ENCODE measurements at places on chromosomes 1 and 21. TPM values are rescaled to one million over a fixed set of nuclear protein-coding genes. Genes with fewer than 3 reads are reported as not detected.

- peaks cover 19% of the 10 kb centered on the region for H3K4me1 ChIP-seq
- DNase-seq, result peak; percentile 48
- H3K27me3 ChIP-seq, result no peaks in the 10 kb centered on the region
- H3K27ac ChIP-seq, result no peak within 1 kb of the TSS
- H3K36me3 ChIP-seq, result no peaks in the 10 kb centered on the region
- H3K4me3 ChIP-seq, result no peak within 1 kb of the TSS
Observed at GRCh38 chr1:225941187-225941941, at the start of gene LEFTY2. TSS of gene LEFTY2 (minus strand) at chr1:225941220. CDS start at chr1:225941140, 80 bp downstream.

DNA sequence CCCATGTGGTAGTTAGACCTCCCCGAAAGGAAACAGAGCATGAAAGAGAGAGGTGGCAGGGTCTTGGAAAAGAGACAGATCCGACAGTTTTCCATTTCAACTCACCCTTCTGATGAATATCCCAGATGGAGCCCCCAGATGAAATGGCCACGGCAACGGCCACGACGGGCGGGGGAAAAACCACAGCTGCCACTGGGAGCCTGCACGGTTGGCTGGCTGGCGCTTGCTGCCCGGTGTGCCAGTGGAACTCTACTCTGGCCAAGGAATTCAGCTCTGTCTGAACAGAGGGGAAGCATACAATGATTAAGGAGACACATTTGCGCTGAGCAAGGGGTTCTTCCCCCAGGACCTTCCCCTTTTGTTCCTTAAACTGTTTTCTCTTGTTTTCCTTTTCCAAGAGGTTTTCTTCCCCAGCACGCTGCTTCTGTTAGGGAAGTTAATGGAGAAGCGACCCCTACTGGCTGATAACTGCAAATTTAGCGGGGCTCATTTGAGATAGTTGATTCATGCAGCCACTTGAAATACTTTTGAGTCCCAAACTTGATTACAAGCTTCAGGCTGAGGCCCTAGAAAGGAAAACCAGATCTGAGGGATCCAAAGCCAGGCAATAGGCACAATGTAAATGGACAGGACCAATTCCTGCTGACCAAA, 1122.5 kb downstream of the NCAM2 start:
- no peak overlapping the region for H3K27ac ChIP-seq
- no peaks in the 10 kb centered on the region for H3K27me3 ChIP-seq
- H3K4me1 ChIP-seq, result no peaks in the 10 kb centered on the region

- no peaks in the 10 kb centered on the region for H3K36me3 ChIP-seq
- no peak overlapping the region for H3K27ac ChIP-seq
- DNase-seq, result no peak
- H3K27me3 ChIP-seq, result no peaks in the 10 kb centered on the region
- peaks cover 11% of the 10 kb centered on the region for H3K4me1 ChIP-seq
Observed at GRCh38 chr1:185438936-185439335, 121.9 kb upstream of the IVNS1ABP start.

GRCh38 chr21:34733852-34734251, 65.1 kb downstream of the CLIC6 start:
- no peaks in the 10 kb centered on the region for H3K4me1 ChIP-seq
- no peak for DNase-seq

GRCh38 chr1:214709241-214709640, 106.2 kb downstream of the CENPF start:
- H3K27ac ChIP-seq, result no peak overlapping the region
- H3K4me3 ChIP-seq, result no peak overlapping the region
- no peak for DNase-seq
- no peaks in the 10 kb centered on the region for H3K36me3 ChIP-seq
- H3K4me1 ChIP-seq, result peaks cover 6% of the 10 kb centered on the region

DNA sequence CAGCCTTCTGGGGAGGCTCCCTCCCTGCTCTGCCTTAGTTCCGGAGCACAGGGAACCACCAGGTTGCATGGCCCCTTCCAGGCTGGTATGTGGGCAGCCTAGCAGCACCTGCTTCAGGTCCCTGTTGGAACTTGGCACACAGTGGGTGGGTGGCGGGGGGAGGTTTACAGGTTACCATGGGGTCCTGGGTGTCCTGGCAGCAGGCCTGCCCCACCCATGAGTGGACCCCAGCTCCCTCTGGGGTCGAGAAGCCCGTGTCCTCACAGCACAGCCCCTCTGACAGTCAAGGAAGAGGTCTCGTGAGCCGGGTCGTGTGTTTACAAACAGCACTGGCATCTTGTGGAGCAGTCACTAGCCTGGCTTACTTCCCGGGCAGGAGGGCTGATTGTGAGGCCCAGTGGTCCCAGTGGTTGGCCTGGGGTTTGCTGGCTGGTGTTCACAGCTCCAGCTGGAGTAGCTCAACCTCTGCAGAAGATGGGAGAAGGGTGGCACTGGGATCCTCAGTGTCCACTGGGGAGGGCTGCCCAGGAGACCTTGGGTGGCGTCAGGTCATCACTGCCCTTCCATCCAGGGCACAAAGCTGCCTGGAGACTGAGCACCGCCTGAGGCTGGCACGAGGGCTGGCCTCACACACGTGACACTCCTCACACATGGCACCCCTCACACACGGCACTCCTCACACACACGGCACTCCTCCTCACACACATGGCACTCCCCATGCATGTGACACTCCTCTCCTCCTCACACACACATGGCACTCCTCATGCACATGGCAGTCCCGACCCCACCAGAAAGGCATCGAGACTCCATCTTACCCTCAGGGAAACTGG, 100.9 kb downstream of the RIPK4 start:
- H3K27ac ChIP-seq, result no peak overlapping the region
- H3K4me3 ChIP-seq, result no peak overlapping the region
- DNase-seq, result no peak
- no peaks in the 10 kb centered on the region for H3K36me3 ChIP-seq
- no peaks in the 10 kb centered on the region for H3K27me3 ChIP-seq

DNA sequence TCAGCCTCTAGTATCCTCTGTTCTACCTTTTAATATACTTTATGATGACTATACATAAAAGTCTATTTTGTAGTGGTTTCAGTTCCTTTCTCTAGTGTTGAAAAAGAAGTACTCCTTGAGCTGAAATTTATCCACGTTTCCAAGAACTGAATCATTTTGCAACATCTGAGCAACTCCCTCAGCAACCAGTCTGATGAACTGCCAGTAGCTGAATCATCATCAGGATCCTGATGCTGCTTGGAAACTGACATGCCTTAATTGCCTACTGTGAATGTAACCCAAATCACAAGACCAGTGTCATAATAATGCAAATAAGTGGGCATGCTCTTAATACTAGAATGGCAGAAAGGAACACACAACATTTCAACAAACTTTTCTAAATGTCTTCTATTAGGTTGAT, 103.3 kb downstream of the CYYR1 start:
- H3K36me3 ChIP-seq, result no peaks in the 10 kb centered on the region
- no peak overlapping the region for H3K27ac ChIP-seq
- no peaks in the 10 kb centered on the region for H3K4me1 ChIP-seq
- H3K4me3 ChIP-seq, result no peak overlapping the region
- DNase-seq, result no peak

DNA sequence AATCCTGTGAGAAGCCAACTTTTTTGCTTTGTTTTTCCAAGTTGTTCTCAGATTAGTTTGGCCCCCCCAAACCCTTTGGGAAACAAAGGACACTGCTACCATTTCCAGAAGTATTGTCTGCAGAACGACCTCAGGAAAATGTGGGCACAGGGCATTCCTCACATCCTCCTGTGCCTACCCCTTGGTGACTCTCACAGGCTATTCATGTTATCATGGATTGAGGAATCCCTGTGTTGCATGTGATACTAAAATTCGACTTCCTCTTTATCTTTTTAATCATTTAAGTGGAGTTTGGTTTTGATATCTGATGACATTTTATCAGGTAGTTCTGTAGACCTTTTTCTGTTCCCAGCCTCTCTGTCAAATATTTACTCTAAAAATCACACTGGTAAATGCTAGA, 184.5 kb downstream of the FASLG start:
- no peaks in the 10 kb centered on the region for H3K36me3 ChIP-seq
- H3K4me1 ChIP-seq, result 0 out of 2 replicates have a peak, but pooled peaks cover 3% of the 10 kb centered on the region
- no peaks in the 10 kb centered on the region for H3K27me3 ChIP-seq
- H3K27ac ChIP-seq, result no peak overlapping the region

GRCh38 chr21:27202301-27202700, 235.4 kb upstream of the ADAMTS5 start:
- H3K4me3 ChIP-seq, result no peak overlapping the region
- DNase-seq, result no peak
- H3K27me3 ChIP-seq, result no peaks in the 10 kb centered on the region
- no peaks in the 10 kb centered on the region for H3K36me3 ChIP-seq
- no peak overlapping the region for H3K27ac ChIP-seq
- H3K4me1 ChIP-seq, result 0 out of 2 replicates have a peak, but pooled peaks cover 5% of the 10 kb centered on the region

- no peak for DNase-seq
- no peak overlapping the region for H3K27ac ChIP-seq
- no peaks in the 10 kb centered on the region for H3K27me3 ChIP-seq
- H3K4me3 ChIP-seq, result no peak overlapping the region
- H3K4me1 ChIP-seq, result no peaks in the 10 kb centered on the region
Observed at GRCh38 chr1:80248886-80249285, 1242.4 kb upstream of the ADGRL4 start.

DNA sequence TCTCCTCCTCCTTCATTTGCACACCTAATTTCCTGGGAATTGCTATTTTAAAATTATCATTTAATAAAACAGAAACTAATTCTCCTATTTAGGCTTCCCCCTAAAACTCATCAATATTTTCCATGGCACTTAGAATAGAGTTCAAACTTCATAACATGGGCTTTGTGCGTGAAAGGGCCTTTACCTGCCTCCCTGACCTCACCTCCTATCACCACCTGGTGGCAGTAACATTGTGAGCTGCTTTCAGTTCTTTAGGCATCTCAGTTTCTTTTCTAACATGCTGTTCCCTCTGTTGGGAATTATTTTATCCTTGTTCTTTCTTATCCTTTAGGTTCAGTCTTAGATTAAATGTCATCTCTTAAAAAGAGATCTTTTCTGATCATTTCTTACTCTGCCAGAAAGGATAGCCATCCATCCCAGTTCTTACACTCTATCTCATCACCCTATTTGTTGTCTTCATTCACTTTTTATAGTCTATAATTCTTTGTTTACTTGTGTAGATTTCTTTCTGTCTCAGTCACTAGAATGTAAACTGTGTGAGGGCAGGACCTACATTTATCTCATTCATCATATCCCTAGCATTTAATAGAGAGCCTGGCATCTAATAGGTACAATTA, 133.8 kb upstream of the KIAA1614 start:
- no peaks in the 10 kb centered on the region for H3K27me3 ChIP-seq
- no peaks in the 10 kb centered on the region for H3K36me3 ChIP-seq
- peaks cover 3% of the 10 kb centered on the region for H3K4me1 ChIP-seq
- H3K27ac ChIP-seq, result no peak overlapping the region

DNA sequence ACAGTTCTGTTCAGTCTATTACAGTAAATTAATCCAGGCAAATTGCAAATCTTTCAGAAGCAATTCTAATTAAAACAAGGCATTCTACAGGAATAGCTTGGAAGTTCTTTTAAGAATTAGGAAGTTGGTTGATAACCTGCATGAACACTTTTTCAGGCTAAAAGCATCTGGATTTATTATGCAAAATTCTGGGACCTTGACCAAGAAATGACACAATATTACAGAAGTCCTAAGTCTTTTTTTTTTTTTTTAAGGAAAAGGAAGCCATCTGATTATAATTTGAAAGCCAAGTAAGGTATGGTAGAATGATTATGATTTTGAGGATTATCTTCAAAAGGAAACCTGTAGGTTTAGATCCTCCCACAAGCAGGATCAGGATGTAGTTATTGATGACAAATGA, 74.7 kb upstream of the KCNK2 start:
- H3K4me1 ChIP-seq, result peaks cover 21% of the 10 kb centered on the region
- DNase-seq, result no peak
- no peak overlapping the region for H3K4me3 ChIP-seq
- no peaks in the 10 kb centered on the region for H3K36me3 ChIP-seq
- no peaks in the 10 kb centered on the region for H3K27me3 ChIP-seq
- H3K27ac ChIP-seq, result peak overlapping the region; percentile 82

- H3K27me3 ChIP-seq, result no peaks in the 10 kb centered on the region
- H3K4me3 ChIP-seq, result no peak overlapping the region
- no peak for DNase-seq
- H3K36me3 ChIP-seq, result peaks cover 33% of the 10 kb centered on the region
Observed at GRCh38 chr1:156945881-156946661, 25.6 kb downstream of the LRRC71 start.

DNA sequence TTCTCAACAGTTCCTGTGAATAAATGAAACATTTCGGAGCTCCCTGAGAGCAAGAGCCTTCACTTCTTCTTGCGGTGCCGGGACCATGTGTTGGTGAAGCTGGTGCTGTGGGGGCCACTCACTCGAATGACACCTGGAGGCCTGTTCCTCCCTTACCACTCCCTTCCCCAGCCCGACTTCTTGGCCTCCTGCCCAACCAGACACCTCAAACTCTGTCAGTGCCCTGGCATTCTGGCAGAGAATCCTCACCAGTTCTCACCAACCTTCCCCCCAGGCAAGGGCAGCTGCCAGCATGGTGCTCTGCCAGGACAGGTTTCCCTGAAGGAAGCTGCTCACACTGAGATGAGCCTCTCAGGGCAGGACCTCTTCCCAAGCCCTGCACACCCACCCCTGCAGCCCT, 68.3 kb downstream of the MPZL1 start:
- H3K4me3 ChIP-seq, result no peak overlapping the region
- H3K36me3 ChIP-seq, result peaks cover 51% of the 10 kb centered on the region
- no peaks in the 10 kb centered on the region for H3K4me1 ChIP-seq
- DNase-seq, result no peak
- H3K27me3 ChIP-seq, result no peaks in the 10 kb centered on the region
- no peak overlapping the region for H3K27ac ChIP-seq

- H3K27ac ChIP-seq, result no peak overlapping the region
- DNase-seq, result no peak
- H3K4me1 ChIP-seq, result peaks cover 10% of the 10 kb centered on the region
- H3K4me3 ChIP-seq, result no peak overlapping the region
- no peaks in the 10 kb centered on the region for H3K36me3 ChIP-seq
Observed at GRCh38 chr1:91881280-91881679, 4.7 kb downstream of the TGFBR3 start.

DNA sequence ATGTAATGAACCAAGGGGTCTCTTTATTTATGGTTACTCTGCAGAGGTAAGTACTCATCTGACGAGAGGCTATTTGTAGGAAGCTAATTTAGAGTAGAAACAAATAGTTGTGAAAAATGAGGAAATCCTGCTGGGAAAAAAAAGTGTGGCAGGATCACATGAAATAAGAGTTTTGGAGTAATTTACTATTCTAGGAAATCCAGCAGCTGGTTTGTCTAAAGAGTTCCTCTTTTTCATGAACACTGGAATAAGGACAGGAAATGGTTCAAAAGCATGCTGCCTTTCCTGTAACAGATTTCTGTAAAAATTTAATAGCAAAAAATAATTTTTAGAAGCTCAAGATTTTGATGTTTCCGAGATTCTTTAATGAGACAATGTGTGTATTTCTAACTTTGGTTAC, 177.3 kb downstream of the CHRM3 start:
- H3K4me1 ChIP-seq, result no peaks in the 10 kb centered on the region
- no peak overlapping the region for H3K4me3 ChIP-seq
- H3K27ac ChIP-seq, result peak overlapping the region; percentile 67
- H3K36me3 ChIP-seq, result no peaks in the 10 kb centered on the region
- H3K27me3 ChIP-seq, result no peaks in the 10 kb centered on the region

Gene RPE65
- 0.02 TPM for polyA plus RNA-seq

Gene CASZ1
- polyA plus RNA-seq, result 0.51 TPM

Gene PCSK9
- 0.03 TPM for polyA plus RNA-seq

Gene ZMYND12
- 0.45 TPM for polyA plus RNA-seq
